MG63 (cell line): ENCODE measurements at places on chromosomes 4 and X.

GRCh38 chr4:176268963-176269362, at the start of gene ASB5:
TSS of gene ASB5 (minus strand) at chr4:176269222. CDS start at chr4:176269108, 114 bp downstream.
- DNase-seq = no peak

- no peak for DNase-seq
Observed at GRCh38 chrX:103779141-103779789, 2.6 kb downstream of the PLP1 start.

DNA sequence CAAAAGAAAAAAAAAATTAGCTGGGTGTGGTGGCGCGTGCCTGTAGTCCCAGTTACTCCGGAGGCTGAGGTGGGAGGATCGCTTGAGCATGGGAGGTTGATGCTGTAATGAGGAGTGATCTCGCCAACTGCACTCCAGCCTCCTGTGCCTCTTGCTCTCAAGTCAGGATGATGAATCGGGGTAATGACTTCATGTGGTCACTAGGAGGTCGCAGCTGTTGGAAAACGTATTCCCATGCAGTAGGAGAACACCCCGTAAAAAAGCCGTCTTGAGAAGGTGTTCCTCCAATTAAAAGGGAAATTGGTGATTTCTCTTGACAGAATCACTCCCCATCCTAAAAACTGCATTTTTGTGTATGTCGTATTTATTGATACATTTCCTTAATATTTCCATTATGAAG, 2.2 kb downstream of the CCNB3 start:
- DNase-seq = no peak

GRCh38 chr4:171676555-171677215, 136.5 kb upstream of the GALNTL6 start:
- no peak for DNase-seq

GRCh38 chr4:102165584-102165983, 179.7 kb downstream of the SLC39A8 start:
- no peak for DNase-seq
